ENCODE measurements at places on chromosomes 5 and 9.

- no peak for DNase-seq
Measured at GRCh38 chr5:92969191-92969780, 611.7 kb downstream of the NR2F1-AS1 start.

GRCh38 chr5:20522905-20523482, 535.0 kb upstream of the CDH18 start:
- DNase-seq = no peak

GRCh38 chr9:130106860-130107233, 53.1 kb downstream of the GPR107 start:
- no peak for DNase-seq

- no peak for DNase-seq
Measured at GRCh38 chr9:15211815-15212495, 95.1 kb downstream of the TTC39B start.

DNA sequence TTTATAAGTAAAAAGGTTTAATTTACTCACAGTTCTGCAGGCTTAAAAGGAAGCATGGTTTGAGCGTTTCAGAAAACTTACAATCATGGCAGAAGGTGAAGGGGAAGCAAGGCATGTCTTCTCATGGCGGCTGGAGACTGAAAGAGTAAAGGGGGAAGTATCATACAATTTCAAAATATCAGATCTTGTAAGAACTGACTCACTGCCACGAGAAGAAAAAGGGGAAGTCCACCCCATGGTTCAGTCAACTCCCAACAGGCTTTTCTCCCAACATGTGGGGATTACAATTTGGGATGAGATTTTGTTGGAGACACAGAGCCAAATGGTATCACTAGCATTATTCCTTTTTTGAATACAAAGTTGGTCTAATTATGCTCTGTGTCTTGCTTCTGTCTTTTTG, 627.9 kb upstream of the ST8SIA4 start:
- peak; percentile 85 for DNase-seq
